ENCODE measurements at places on chromosomes 1 and 21.

DNA sequence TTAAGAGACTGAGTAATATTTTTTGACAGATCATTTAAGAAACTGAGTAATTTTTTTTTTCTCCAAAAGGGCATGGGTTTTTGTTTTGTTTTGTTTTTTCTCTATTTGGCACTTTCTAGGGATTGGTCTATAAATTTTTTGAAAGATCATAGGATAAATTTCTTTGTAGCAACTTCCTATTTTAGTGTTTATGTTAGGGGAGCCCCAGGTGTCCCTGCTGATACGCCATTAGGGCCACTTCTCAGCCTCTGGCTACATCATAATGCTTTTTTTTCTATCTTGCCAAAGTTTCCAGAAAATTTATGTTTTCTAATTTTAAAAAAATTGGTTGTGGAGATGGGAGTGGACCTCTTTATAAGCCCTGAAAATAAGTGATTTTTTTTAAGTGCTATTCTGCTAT, 2.6 kb downstream of the GABPA start:
- no peak for DNase-seq

- DNase-seq = no peak
Measured at GRCh38 chr1:53086491-53087070, 24.6 kb downstream of the PODN start.

- no peak for DNase-seq
Measured at GRCh38 chr1:208503787-208504186, 259.6 kb upstream of the PLXNA2 start.

GRCh38 chr1:201501144-201501543, 5.8 kb downstream of the CSRP1 start:
- no peak for DNase-seq

All from stimulated activated CD4-positive, alpha-beta T cell treated with anti-CD3 and anti-CD28 coated beads, Interleukin-2, amount 100 ng/mL, for 24 hours (primary cell).